ENCODE measurements at places on chromosomes 5 and 9.

DNA sequence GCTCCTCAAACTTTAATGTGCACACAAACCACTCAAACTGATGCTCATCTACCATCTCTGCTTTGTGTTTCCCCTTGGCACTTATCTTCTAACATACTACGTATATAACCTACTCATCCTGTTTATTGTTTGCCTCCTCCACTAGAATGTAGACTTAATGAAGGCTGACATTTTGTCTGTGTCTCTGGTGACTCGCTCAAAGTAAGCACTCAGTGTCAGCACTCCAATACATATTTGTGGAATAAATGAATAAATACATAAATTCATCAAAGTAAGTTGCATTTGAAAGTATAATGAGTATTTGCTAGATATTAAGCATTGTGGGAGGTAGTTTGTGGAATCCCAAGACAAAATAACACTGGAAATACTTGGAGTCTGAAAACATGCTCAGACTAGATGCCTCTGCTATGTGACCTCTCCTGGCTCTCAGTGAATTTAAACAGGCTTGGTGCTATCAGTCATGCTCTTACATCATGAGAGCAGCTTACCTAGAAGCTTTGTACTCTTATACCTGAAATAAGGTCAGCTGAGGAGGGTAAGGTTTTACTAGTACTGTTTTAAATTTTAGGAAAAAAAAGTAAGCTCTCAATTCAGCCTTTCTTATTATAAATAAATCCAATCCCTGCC, 37.0 kb upstream of the RANBP6 start:
- DNase-seq, result no peak
- H3K4me3 ChIP-seq, result no peak overlapping the region
- H3K36me3 ChIP-seq, result no peaks in the 10 kb centered on the region
- peaks cover 14% of the 10 kb centered on the region for H3K4me1 ChIP-seq
- H3K27ac ChIP-seq, result no peak overlapping the region

DNA sequence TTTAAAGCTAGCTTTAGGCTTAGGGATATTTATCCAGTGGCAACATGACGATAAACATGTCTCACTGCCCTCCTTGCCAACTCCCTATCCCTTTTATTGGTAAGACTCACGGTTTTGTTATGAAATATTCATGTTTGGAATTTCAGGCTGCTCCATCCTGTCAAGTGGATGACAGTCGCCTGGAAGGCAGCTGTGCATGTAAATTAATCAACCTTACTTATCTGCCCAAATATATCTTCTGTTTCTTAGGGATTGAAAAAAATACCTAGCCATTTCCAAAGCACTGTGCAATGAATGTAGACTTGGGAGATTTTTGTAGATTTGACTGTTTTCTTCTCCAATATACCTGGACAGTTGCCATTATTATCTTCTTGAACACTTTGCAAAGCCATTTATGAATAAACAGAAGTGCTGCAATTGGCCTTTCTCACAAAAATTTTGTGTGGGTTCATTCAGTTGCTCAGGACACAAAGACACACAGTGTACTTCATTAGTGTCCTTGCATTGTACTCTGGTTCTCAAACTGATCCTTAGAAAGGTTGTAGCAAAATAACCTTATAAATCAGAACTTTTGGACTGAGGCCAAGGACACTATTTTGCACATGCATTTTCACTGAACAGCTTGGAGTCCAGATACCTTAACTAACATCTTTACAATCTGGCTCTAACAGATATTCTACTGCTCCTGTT, 889.4 kb upstream of the SEMA6A start:
- no peaks in the 10 kb centered on the region for H3K27me3 ChIP-seq
- H3K4me3 ChIP-seq, result no peak overlapping the region
- no peaks in the 10 kb centered on the region for H3K36me3 ChIP-seq
- no peak overlapping the region for H3K27ac ChIP-seq

DNA sequence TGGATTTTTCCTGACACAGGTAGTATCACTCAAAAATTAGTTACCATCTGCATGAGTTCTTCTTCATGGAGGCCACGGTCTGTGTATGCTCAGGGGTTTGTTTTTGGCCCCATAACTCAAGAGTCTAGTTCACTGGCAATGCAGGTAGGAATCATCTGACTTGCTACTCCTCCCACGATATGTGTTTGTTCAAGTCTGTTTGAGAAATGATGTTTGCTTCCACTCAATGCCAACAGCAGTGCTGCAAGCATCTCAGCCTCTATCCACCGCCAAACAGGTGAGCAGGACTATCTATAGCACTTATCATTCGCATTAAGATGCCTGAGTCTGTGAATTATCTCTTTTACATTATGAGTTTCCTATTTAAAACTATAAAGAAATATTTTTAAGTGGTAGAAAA, 264.8 kb upstream of the PTGER4 start:
- no peak for DNase-seq
- peaks cover 7% of the 10 kb centered on the region for H3K36me3 ChIP-seq
- H3K27ac ChIP-seq, result no peak overlapping the region
- no peak overlapping the region for H3K4me3 ChIP-seq
- H3K4me1 ChIP-seq, result peaks cover 10% of the 10 kb centered on the region
- H3K27me3 ChIP-seq, result no peaks in the 10 kb centered on the region

DNA sequence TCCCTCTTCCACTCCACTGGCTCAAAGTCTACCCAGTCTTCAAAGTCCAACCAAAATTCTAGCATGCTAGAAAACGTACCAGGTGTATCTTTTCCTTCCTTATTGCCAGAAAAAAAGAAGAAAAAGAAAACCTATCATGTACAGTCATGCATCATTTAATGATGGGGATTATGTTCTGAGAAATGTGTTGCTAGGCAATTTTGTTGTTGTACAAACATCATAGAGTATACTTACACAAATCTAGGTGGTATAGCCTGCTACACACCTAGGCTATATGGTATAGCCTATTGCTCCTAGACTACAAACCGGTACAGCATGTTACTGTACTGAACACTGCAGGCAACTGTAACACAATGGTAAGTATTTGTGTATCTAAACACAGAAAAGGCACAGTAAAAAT, 104.8 kb downstream of the SREK1 start:
- no peak overlapping the region for H3K27ac ChIP-seq
- no peaks in the 10 kb centered on the region for H3K27me3 ChIP-seq
- H3K36me3 ChIP-seq, result no peaks in the 10 kb centered on the region
- DNase-seq, result no peak
- no peak overlapping the region for H3K4me3 ChIP-seq
- no peaks in the 10 kb centered on the region for H3K4me1 ChIP-seq

GRCh38 chr5:40355846-40356245, 323.9 kb upstream of the PTGER4 start:
- no peaks in the 10 kb centered on the region for H3K36me3 ChIP-seq
- H3K27ac ChIP-seq, result no peak overlapping the region
- H3K4me3 ChIP-seq, result no peak overlapping the region
- H3K4me1 ChIP-seq, result peaks cover 14% of the 10 kb centered on the region
- no peaks in the 10 kb centered on the region for H3K27me3 ChIP-seq

DNA sequence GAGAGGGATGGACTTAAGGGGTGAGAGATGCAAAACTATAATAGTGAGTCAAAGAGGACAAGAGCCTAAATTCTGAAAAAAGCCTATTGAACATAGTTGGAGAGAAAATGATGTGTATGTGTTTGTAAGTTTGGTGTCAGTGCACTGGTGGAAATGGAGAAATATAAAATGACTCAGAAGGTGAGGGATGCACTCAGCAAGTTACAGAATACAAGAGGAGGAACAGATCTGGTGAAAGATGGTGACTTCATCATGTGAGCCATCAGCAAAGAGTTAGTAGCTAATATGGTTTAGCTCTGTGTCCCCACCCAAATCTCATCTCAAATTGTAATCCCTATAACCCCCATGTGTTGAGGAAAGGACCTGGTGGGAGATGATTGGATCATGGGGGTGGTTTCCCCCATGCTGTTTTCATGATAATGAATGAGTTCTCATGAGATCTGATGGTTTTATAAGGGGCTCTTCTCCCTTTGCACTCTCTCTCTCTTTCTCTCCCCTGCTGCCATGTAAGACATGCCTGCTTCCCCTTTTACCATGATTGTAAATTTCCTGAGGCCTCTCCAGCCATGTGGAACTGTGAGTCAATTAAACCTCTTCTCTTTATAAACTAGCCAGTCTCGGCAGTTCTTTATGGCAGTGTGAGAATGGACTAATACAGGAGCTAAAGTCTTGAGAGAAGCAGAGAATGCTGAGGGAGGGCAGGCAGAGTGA, 30.4 kb upstream of the FYB1 start:
- no peaks in the 10 kb centered on the region for H3K36me3 ChIP-seq
- H3K4me1 ChIP-seq, result peaks cover 4% of the 10 kb centered on the region
- no peak overlapping the region for H3K4me3 ChIP-seq
- no peak for DNase-seq
- no peak overlapping the region for H3K27ac ChIP-seq

- no peak overlapping the region for H3K4me3 ChIP-seq
- no peaks in the 10 kb centered on the region for H3K36me3 ChIP-seq
- no peak for DNase-seq
Measured at GRCh38 chr9:110744715-110745384, 76.3 kb downstream of the MUSK start.

DNA sequence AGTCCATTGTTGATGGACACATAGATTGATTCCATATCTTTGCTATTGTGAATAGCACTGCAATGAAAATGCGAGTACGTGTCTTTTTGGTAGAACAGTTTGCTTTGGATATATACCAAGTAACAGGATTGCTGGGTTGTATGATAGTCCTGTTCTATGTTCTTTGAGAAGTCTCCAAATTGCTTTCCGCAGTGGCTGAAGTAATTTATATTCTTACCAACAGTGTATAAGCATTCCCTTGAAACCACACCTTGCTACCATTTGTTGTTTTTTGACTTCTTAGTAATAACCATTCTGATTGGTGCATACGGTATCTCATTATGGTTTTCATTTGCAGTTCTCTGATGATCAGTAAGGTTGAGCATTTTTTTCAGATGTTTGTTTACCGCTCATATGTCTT, 792.9 kb downstream of the PTPRD start:
- no peak overlapping the region for H3K4me3 ChIP-seq
- H3K36me3 ChIP-seq, result no peaks in the 10 kb centered on the region
- no peaks in the 10 kb centered on the region for H3K27me3 ChIP-seq
- DNase-seq, result no peak
- no peaks in the 10 kb centered on the region for H3K4me1 ChIP-seq

DNA sequence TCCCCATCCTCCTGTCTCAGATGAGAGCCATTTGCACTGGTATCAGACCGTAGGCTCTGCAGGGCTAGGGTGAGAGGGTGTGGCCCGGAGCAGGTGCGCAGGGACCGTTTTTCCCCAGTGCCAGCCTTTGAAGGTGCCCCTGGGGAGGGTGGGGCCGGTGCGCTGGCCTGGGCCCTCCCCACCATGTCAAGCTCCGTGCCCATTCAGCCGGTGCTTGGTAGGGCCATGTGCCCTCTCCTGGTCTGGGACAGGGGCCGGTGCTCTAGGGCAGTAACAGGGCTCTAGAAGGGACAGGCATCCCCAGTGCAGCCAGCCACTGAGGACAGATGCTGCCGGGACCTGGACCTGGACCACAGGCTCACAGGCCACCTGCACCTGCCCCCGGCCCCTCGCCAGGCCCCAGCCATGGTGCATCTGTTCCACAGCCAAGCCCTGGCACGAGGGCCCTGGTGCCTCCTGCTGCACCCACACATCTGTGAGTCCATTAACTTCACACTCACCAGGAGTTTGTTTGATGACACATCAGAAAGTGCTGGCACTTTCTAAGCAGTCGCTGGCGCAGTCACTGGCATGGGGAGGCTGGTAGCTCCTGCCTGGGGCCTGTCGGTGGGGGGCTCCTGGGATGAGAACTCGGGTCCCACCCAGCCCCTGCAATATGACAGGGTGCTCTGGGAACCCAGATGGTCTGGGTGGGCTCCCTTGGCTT, 5.0 kb upstream of the QRFP start:
- DNase-seq, result no peak
- H3K36me3 ChIP-seq, result no peaks in the 10 kb centered on the region
- no peaks in the 10 kb centered on the region for H3K27me3 ChIP-seq
- no peak overlapping the region for H3K4me3 ChIP-seq
- no peak overlapping the region for H3K27ac ChIP-seq

DNA sequence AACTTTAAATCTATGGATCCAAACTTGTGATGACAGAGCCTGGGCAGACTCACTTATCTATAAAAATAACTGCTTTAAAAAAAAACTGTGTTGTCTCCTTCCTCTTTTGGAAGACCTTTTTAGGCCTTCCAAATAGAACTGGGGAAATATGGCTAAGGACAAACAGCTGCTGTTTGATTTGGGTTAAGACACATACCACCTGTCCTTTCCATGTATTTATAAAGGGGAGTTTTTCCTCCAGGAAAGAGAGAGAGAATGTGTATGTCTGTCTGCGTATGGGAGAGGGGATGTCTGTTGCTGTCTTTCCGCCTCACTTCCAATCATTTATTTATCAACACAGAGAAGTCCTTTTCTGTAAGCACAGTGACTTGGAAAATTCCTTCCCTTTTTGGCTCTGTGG, 2.8 kb downstream of the ARHGEF37 start:
- H3K36me3 ChIP-seq, result no peaks in the 10 kb centered on the region
- DNase-seq, result no peak
- no peaks in the 10 kb centered on the region for H3K4me1 ChIP-seq
- H3K4me3 ChIP-seq, result no peak overlapping the region

DNA sequence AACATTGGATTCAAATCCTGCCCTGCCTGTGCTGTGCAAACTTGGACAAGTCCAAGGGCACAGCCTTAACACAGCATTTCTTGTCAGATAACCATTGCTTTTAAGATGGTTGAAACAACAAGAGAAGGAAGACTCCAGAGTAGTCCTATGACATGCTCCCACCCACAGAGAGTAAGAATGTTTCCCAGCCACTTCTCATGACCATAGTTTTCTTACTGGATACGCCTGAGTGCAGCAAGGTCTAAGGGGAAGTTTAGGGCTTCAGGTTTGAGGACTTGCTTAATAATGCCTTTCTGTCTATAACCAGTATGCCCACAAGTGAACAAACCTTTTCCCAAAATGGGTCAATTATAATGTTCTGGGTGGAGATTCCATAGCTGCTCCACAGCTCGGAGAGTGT, 126.4 kb downstream of the SLF1 start:
- no peaks in the 10 kb centered on the region for H3K36me3 ChIP-seq
- H3K27ac ChIP-seq, result no peak overlapping the region
- no peak overlapping the region for H3K4me3 ChIP-seq

GRCh38 chr9:13324988-13325387, 45.5 kb upstream of the MPDZ start:
- H3K36me3 ChIP-seq, result no peaks in the 10 kb centered on the region
- H3K27me3 ChIP-seq, result no peaks in the 10 kb centered on the region
- H3K4me1 ChIP-seq, result no peaks in the 10 kb centered on the region

Data from naive thymus-derived CD8-positive, alpha-beta T cell (primary cell).